Central memory CD8-positive, alpha-beta T cell (primary cell): ENCODE measurements at places on chromosomes 7 and 10.

DNA sequence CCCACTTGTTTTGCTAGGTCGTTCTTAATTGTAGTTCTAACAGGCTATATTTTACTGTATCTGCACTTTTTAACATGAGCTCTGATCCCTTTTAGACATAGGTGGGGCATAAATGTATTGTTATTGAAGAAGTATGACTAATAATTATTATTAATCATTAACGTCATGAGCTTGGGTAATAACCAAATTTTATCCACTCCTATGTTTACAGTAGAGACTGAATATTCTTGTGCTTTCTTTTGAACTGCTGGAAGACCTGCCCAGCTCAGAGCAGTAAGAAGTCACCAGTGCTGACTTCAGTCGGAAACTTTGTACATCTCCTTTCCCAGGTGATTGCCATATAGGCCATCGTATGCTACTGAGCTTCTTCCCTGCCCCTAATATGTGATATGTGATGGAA lies 18.7 kb downstream of the PKD2L1 start:
- DNase-seq = no peak

- no peak for DNase-seq
These were observed 669.1 kb upstream of the NRP1 start for GRCh38 chr10:34003561-34003960.

DNA sequence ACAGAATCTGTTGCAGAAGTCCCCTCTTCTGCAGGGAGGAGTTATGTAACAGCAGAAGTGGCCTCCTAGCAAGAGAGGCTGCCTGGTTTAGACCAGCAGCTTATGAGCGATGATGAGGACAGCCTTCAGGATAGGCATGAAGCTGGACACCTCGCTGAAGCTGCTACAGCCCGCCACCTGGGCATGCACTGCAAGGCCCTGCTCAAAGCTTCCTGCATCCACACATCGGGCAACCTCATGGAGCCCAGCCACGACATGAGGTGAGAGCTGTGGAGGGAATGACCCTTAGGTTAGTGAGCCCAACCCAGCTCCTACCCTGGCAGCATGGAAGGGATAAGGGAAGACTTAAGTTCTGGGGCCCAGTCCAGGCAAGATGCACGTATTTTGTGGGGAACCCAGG lies 24.7 kb downstream of the WNT8B start:
- DNase-seq = no peak

DNA sequence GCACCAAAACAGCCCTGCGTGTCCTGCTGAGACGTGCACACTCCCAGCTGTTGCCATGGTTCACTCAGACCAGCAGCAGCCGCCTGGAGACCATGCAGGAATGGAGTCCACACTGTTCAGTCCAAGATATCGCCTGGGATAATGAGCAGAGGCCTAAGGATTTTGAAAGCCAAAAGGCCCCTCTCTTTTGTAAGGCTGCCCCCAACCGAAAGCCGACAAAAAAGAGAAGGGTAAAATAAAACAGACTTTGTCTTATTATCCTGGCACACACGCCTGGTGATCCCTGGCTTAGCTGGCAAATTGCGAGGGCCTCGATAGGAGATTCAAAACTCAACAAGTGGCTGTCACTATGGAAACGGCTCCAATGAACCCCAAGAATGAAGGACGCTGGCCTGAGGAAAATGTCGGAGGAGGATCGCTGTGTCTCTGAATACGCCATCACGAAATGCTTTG lies 263.6 kb downstream of the SKIDA1 start:
- DNase-seq = no peak

DNA sequence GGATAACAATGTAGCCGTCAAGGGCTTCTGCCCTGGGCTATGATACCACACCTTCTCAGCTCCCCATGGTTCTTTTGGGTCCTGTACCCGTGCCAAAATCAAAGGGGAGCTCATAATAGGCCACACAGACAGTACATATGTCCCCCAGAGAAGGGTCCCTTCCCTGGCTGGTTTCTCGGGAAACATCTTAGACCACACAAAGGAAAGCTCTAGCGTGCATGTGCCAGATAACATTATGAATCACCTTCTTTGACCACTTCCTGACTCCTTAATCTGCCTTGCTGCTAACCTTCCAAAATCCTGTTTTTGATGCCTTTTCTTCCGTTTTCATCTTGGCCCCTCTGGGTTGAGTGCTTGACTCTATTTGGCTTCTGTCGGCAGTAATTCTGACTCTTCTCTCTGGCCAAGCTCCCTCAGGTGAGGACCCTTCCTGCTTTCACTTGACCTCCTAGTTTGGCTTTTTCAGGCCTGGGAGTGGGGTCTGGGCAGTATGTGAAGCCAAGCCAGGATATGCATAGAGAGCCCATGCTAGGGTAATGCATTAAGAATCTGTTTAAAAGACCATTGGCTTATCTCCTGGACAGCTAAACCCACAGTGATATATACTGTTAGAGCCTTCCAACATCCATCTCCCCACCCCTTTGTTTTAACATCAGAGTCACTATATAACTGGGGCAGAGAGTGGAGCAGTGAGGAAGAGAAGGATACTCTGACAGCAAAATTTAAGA lies 84.8 kb downstream of the ANLN start:
- no peak for DNase-seq

DNA sequence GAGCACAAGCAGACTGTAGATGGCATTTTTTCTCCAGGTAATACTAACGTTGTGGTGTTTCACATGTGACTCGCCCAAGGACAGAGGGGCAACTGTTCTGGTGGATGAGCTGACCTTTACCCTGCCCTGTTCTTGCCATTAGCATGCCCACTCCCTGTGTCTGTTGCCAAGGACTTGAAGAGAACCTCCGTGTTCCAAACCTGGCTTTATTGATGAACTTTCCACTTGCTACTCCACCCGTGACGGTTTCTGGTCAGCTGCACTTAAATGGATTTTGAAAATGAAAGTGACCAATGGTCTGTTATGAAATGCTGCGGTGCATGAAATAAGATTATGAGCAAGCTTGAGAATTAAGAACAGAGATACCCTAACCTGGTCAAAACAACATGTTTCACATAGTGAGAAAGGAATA lies 30.4 kb downstream of the LRRC4 start:
- DNase-seq = no peak

DNA sequence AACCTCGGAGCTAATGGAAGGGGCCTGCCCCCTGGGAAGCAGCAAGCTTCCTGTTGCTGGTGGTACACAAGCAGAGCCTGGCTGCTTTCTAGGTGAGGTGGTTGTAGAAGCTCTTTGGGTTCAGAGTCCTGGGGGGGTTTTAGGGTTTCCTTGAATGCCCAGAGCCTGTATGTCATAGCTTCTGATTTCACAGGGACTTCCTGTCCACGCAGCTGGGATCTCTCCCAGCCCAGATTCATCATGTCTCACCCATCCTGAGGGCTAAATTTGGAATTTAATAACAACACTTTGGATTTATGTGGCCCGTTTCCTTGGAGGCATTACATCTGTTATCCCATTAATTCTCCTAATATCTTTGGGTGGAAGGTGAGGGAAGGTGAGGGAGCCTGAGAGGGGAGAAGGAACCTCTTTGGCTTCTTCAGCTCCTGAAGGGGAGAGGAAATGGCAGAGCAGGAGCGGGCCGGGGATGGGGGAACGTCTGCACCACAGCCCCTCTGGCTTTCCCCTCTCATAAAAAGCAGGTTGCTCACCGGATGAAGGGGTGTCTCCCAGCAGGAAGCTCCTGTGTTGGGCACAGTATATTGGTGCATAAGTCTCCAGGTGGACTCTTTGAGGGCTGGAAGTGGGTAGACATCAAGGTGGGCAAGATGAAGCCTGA lies 19.7 kb downstream of the RPS24 start:
- no peak for DNase-seq

GRCh38 chr7:100861616-100861985 lies 5.6 kb upstream of the TRIP6 start:
- no peak for DNase-seq

DNA sequence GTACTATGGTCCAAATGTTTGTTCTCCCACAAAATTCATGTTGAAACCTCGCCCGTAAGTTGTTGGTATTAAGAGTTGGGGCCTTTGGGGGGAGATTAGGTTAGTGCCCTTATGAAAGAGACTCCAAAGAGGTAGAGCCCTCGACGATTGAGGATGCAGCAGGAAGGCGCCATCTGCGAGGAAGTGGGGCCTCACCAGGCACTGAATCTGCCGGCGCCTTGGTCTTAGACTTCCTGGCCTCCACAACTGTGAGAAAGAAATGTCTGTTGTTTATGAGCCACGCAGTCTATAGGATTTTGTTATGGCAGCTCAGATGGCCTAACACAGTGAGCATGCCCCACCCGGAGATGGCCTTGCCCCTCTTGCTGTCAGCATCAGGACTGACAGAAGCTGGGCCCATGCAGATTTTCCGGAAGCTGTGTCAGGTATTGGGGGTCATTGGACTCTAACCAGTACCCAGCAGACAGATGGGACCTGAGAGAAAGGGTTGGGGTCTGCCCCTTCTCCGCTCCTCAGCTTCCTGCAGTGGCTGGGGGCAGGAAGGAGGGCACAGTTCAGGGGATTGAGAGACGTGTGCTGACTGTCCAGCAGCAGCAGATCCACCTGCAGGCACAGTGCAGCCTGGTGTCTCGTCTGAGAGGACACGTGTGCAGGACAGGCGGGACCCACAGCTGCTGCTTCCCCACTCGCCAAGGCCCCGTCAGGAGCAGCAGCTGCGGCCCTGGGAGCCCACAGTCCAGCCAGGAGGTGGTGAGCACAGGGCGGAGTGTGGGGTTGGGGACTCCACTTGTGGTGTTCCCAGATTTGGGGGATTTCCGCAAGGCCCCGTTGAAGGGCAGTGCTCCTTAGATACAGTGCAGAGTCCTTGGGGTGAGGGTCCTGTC lies 47.8 kb downstream of the MGMT start:
- DNase-seq = no peak

- DNase-seq = no peak
These were observed 40.3 kb upstream of the TNPO3 start for GRCh38 chr7:129095258-129095657.

DNA sequence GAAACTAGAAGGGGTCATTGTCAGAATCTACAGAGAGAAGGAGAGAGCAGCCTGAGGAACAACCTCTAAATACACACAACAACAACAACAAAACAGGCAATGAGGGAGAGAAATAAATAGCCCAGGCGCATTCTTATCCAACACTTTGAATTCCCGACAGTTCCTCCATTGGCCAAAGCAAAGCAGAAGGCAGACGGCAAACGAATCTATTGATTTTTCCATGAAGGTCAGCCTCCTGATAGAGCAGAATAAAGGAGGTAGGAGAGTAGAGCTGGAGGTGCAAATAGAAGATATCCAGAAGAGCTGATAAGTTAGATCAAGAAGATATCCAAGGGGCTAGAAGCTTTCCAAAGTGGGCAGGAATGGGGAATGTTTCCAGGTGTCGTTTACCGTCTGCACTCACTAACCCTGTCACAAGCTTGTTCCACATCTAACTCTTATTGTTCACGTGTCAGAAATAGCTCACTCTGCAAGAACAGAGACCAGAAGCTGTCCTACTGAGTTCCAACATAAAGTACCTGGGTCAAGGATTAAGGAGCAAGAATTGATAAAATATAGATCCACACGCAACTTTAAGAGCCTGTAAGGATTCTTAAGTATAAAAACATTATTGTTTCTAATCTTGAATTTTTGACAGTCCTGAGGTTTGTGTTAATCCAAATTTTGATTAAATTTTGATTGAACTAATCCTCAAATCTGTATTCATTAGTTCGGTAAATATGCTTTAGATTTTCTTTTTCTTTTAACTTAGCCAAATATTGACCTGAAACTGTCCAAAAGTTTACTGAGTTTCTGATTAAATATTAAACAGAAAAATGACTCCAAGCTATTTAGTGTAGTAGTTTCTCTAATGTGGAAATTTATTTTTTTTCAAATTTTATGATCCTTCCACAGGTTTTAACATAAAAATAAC lies 45.7 kb downstream of the PTN start:
- DNase-seq = no peak

DNA sequence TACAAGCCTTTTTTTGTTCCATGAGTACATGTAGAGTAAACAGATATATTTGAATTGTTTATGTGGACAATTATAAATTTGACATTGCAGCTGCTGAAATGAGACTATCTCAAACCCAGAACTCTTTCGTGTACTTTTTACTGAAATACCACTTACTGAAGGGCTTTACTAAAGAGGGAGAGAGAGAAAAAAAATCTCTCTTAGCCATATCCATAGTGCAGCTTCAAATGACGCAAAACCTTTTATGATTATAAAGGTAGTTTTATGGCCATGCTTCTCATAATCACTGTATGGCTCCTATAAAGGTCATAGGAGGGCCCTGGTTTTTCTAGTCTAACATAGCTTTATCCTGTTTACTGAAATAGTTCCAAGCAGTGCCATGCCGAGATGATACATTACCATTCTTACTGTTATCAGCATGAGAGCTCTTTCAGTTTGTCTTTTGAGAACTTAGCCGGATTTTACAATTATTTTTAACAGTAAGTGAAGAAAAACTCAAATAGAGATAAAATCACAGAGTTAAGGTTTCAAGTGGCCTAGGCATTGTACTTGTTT lies 35.1 kb downstream of the KCND2 start:
- no peak for DNase-seq

- DNase-seq = no peak
These were observed 38.7 kb downstream of the RAB18 start for GRCh38 chr10:27542812-27543211.

DNA sequence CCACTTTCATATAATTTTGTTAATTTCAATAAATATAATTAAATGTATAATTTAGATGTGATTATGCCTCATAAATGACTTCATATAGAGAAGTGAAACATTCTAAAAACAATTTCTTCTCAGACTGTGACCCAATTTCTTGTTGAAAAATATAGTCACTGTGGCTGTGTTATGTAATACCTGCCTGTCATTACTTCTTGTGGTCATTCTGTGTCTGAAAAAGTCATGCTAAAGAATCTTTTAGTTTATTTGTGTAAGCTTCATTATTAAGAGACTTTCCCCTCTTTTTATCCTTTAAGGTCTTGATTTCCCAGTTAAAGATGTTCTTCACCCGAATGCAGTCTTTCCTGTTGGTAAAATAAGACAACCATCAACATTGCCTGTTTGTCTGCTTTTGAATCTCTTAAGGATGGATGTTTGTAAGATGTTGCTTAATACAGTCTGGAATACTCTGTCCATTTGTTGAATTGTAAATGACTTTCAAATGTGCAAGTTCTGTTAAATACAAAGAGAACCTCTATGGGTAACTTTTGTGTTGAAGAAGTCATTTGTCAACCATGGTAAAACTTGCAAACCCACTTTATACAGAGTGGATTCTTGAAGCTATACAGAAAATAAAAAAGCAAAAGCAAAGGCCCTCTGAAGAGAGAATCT lies 16.0 kb downstream of the KAT6B start:
- DNase-seq = no peak

GRCh38 chr10:43599333-43599732 lies 6.9 kb upstream of the ZNF485 start:
- no peak for DNase-seq

GRCh38 chr10:98461500-98461842 lies 14.7 kb upstream of the HPS1 start:
- DNase-seq = no peak

DNA sequence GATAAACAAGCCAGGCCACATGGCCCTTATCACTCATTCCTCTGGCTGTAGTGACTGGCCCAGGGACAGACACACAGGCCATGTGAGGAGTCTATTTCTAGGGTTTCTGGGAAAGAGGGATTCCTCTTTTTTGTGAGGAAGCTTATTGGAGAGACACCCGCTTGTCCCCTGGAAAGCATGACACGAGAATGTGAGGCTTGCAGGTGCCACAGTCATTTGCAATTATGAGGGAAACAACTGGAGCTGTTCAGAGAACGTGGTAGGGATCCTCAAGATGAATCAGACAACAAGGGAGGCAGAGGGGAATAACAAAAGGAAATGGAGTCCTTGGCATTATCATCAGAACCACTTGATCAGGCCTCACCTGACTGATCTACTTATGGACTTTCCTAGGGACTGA lies 64.5 kb downstream of the ADCYAP1R1 start:
- DNase-seq = no peak
